ENCODE measurements at places on chromosomes 7 and 10.

DNA sequence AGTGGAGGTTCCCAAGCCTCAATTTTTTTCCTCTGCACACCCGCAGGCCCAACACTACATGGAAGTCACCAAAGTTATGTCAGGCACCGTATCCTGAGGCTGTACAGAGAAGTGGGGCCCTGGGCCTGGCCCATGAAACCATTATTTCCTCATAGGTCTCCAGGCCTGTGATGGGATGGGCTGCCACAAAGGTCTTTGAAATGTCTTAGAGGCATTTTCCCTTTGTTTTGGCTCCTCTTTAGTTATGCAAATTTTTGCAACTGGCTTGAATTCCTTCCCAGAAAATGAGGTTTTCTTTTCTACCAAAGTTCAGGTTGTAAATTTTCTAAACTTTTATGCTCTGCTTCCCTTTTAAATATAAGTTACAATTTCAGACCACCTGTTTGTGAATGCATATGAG lies 365.2 kb downstream of the HGF start:
- no peak for DNase-seq

DNA sequence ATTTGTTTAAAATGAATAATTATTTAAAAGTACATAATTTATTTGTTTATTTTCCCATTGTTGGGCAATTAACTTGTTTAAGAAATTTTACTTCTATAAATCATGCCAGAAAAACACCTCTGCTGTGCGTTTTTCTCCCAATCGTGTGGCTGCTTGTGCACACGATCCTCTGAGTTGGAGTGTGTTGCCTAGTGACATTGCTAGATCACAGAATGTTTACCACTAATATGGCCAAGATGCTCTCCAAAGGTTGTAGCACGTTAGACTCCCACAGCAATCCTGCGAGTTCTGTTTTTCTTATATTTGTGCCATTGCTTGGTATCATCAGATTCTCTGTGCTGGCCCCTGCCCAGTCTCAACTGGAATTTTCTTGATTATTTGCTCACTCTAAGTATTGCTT lies 207.1 kb upstream of the ADCY1 start:
- no peak for DNase-seq

- DNase-seq = no peak
Measured at GRCh38 chr10:67151471-67151870, 225.6 kb downstream of the LRRTM3 start.

GRCh38 chr10:126315494-126316177 lies 72.6 kb downstream of the ADAM12 start:
- DNase-seq = no peak

- DNase-seq = no peak
Measured at GRCh38 chr7:148556892-148557291, 33.7 kb upstream of the C7orf33 start.

DNA sequence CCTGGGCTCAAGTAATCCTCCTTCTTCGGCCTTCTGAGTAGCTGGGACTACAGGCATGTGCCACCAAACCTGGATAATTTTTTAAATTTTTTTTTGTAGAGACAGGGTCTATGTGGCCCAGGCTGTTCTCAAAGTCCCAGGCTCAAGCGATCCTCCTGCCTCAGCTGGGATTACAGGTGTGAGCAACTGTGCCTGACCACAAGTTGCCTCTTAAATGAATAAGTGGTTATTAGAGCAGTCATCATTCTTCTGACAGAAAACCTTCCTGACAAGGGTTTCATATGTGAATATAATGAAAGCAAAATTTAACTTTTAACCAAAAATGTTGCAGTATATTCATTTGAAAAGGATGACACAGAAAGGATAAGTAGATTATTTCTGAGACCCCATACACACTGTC lies 532.5 kb downstream of the GRM8 start:
- DNase-seq = no peak

GRCh38 chr7:117716707-117717299 lies 156.4 kb downstream of the CTTNBP2 start:
- no peak for DNase-seq

DNA sequence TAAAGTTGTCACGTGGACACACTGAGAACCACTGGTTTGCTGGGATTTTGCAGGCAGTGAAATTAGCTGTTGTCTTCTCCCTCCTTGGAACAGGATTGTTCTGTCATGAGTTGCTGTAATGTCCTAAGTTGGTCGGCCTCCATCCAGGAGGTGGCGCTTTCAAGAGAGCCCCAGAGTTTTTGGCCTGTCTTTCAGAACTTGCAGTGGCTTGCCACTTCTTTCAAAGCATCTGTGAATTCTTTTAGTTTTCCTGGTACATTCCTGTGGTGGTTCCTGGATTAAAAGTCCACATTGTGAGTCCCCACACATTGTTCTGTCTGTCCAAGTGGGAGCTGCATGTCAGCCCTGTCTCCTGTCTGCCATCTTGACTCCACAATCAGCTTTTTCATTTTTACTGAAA lies 133.8 kb downstream of the PON1 start:
- DNase-seq = no peak

All from SW 1271 (cell line).